ENCODE measurements at places on chromosomes 13 and 19. TPM values are rescaled to one million over a fixed set of nuclear protein-coding genes. Genes with fewer than 3 reads are reported as not detected.

Gene MLNR
- total RNA-seq, result 0.09 TPM

Gene C19orf38
- total RNA-seq, result 7.1 TPM

Gene ZNF709
- 5.0 TPM for total RNA-seq

Gene KLK12
- total RNA-seq, result 0.61 TPM

Gene SPTBN4
- 0.24 TPM for total RNA-seq

Gene CYP2A6
- 0.09 TPM for total RNA-seq

Gene ZNF415
- total RNA-seq, result 8.1 TPM

- peak; percentile 68 for DNase-seq
Measured at GRCh38 chr13:79679334-79679733, 198.4 kb downstream of the NDFIP2 start.

- no peak for DNase-seq
Measured at GRCh38 chr19:6766357-6767080, 716 bp downstream of the SH2D3A start.

DNA sequence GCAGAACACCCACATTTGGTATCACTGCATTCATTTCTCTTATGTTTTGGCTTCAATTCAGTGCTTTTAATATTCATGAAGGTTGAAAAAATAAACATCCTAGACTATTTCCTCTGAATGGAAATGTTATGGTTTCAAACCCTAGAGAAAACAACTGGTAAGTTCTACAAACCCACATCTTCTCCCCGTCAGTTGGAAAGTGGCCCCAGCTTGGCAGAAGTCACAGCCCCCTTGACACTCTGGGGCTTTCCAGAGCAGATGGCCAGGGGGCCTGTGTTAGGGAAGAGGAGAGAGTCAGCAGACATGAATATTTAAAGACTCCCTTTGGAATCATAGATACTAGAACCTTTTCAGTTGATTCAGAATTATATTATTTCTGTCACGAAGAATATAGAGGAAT, 123.9 kb downstream of the SHISA2 start:
- no peak for DNase-seq

- no peak for DNase-seq
Measured at GRCh38 chr19:38304866-38305429, 897 bp downstream of the C19orf33 start.

- no peak for DNase-seq
Measured at GRCh38 chr13:28792992-28793391, 27.1 kb upstream of the MTUS2 start.

- DNase-seq, result no peak
Measured at GRCh38 chr13:60453490-60453889, 56.5 kb downstream of the TDRD3 start.

DNA sequence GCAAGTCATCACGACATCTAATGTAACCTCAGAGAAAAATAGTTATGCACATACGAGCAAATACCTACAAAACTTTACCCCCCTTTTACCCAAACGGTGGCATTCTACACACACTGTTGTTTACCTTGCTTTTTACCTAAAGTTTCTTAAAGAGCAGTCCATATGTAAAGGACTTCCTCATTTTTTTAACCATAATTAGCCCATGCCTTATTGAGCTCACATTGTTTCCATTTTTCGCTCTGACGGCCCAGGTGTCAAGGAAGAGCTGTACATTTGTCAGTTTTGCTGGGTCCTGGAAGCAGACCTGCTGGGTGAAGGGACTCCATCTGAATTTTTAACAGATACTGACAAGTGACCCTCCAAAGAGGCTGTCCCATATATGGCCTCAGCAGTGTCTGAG, 89.4 kb downstream of the STK24 start:
- DNase-seq, result no peak

GRCh38 chr19:49451430-49452181, at the start of gene PIH1D1:
Gene PIH1D1 (minus strand): TSS chr19:49451814. CDS start chr19:49451574, 240 bp downstream.
- DNase-seq, result peak; percentile 100

- DNase-seq, result no peak
Measured at GRCh38 chr13:67769063-67769986, 539.2 kb upstream of the PCDH9 start.

- no peak for DNase-seq
Measured at GRCh38 chr19:7897292-7897691, 6.4 kb upstream of the MAP2K7 start.

DNA sequence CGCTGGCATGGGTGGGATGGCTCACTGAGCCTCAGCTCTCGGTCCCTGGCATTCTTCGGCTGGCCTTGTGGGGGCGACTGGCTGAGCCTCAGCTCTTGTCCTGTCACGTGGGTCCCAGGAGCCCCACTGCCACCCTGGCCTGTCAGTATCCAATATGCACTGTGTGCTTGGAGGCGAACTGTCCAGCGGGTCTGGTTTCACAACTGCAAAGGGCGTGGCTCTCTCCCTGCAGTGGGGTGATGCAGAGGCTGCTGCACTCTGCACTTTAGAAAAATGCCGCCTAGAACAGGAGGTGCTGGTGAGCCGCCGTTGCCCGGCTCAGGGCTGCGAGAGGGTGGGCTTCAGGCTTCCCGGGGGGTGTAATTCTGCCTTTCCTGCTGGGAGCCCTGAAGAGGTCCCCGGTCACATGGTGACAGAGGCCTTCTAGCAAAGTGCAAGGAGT, 17.0 kb upstream of the TMEM255B start:
- no peak for DNase-seq

GRCh38 chr13:84211048-84211447, 328.8 kb upstream of the SLITRK1 start:
- DNase-seq, result no peak

DNA sequence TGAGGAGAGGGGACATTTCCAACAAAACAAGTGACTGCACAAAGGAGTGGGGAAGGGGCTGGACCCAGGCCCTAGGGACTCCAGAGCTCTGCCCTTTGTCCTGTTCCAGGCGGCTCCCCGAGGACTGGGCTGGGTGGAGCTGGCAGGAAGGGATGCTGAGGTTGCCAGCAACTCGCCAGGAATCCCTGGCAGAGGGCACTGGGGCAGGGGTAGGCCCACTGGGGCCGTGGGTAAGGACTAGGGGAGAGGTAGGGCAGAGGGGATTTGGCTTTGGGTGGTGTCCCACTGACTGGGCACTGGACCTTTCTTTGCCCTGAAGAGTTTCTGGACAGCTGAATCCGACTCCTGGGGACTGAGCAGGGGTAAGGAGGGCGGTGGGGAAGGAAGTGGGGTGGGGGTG, 7.9 kb downstream of the LIPE start:
- DNase-seq, result no peak

DNA sequence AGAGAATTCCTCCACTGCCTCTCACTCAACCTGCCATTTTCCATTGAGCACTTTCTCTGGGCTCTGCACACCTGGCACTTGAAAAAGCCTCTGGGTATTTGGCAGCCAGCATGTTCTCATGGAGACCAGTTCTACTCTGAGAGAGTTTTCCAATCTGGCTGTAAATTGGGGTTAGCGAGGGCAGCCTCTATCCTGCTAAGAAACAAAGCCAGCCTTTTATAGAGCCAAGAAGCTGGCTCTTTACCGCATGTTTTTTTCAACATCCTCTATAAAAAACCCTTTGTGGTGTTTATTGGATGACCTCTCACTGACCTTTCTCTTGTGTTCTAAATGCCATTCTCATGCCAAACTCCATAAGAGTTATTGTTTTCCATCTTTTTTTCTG, 52.6 kb upstream of the RCBTB2 start:
- DNase-seq, result no peak

- DNase-seq, result no peak
Measured at GRCh38 chr13:49922301-49922700, 13.8 kb downstream of the SPRYD7 start.

- DNase-seq, result no peak
Measured at GRCh38 chr13:52179925-52180324, 20.5 kb upstream of the NEK3 start.

DNA sequence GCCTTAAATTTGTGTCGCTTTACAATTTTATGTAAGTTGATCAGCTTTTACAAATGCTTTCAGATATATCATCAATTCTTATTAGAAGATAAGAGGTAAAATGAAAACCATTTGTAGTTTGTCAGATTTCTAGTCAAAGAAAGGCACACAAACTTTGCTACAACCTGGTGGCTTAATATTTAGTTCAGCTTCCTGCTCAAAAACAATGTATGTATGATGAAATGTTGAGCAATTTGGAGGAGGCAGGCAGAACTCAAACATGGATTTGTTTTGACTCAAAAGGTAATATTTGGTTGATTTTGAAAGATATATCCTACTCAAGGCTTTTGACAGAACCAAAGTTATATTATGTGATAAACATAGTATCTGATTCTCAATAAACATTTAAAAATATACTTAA, 24.2 kb downstream of the NEK5 start:
- no peak for DNase-seq

DNA sequence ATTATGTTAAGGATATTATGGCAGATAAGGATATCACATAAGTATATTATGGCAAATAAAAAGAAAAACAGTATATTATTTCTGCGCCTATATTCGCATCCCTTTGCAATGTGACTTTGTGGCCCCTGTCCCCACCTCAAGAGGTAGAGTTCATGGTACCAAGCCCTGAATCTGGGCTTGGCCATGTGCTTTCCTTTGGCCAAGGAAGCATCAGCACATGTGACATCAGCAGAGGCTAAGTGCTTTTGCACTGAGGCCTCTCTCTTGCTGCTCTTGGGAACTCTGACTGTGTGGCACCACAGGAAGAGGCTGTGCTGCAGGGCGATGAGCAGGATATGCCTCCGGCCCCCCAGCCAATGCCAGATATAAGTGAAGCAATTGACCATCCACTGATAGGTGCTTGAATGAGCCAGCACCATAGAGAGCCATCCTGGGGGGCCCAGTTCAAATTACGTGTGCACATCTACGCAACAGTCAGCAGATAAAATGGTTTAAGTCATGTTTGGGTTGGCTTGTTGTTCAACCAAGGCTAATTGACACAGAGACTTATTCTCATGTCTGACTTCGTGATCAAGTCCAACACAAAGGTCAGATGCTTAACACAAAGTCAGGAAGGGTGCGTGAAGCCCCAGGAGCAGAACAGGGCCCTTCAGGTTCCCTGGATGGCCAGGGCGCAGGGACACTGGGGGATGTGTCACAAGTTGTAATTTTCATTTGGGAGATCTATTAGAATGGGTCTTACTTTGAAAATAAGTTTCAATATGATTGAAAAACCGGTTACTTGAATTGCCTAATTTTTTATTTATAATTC, 173.3 kb downstream of the COL4A1 start:
- no peak for DNase-seq

DNA sequence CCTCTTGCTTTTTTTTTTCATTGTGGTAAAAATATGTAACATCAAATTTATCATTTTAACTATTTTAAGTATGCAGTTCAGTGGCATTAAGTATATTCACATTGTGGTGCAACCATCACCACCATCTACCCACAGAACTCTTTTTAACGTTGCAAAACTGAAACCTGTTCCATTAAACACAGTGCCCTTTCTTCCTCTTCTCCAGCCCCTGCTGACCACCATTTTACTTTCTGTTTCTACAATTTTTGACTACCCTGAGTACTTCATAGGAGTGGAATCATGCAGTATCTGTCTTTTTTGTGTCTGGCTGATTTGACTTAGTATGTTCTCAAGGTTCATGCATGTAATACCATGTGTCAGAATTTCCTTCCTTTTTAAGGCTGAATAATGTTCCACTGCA, 153.1 kb downstream of the FGF9 start:
- no peak for DNase-seq

- no peak for DNase-seq
Measured at GRCh38 chr19:50909240-50910070, 1.7 kb downstream of the KLK4 start.

- DNase-seq, result no peak
Measured at GRCh38 chr13:109968876-109969577, 182.6 kb upstream of the IRS2 start.

DNA sequence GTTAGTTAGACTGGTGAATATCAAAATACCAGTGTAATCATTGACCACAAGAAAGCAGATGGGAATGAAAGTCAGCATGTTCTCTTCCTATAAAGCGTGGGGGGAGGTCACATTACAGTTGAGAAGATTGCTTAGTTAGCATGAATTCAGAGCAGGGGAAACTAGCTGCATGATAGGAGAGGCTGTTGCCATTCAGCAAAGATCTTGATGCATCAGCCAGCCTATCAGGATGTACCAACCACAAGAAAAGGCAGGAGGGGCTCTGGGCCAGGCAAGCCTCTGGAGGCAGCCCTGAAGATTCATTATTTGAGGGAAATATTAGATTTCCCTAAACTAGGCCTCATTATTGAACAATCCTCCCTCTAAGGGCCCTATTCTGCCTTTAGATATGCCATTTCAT, 5.0 kb upstream of the MTMR6 start:
- DNase-seq, result peak; percentile 77

DNA sequence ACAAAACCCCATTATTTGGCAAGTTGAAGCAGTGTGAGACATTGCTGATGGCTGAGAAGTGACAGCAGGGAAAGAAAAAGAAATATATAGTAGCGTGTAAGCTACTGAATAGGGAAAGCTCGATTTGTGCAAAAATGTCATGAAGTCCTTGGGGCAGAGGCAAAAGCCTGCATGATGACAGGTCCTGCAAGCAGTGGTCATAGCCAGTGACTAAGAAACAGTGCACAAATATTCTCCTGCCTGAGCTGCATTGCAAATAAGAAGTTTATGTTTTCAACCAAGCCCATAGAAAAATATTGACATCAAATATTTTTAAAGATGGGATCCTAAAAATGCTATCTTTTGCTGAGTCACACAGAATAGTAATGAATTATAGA, 270.0 kb downstream of the SLITRK6 start:
- DNase-seq, result no peak

DNA sequence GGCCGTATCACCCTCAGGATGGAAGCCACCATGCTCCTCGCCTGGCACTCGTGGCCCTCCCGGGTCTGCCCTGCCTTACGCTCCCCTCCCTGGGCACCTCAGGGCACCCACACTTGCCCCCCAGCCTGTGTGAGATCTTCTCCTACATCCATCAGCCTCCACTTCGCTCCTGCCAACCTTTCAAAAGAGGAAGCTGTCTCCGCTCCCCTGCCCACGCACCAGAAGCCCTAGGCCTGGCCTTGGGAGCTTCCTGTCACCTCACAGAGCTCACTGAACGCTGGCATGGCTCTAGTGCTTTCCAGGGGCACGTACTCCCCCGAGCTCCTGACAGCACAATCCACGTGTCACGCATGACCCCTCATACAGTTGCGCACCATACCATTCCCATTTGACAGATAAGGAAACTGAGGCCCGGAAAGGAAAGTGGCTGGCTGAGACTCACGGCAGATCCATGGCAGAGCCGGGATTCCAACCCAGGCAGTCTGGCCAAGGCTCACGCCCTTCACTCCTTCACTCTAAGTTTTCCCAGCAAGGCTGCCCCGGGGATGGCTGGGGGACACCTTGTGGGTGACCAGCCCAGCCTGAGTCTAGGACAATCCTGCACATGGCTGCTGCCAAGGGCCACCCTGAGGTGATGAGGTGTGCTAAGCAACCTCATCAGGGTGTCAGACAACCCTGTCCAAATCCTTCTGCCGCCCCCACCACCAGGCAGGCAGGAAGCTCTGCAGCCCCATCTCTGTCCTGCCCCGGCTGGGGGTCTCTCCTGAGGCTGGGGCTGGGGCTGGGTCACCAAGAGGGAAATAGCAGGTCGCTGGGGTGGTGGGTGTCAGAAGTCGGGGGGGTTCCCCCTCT, 19.3 kb downstream of the PPP1R12C start:
- DNase-seq, result no peak

DNA sequence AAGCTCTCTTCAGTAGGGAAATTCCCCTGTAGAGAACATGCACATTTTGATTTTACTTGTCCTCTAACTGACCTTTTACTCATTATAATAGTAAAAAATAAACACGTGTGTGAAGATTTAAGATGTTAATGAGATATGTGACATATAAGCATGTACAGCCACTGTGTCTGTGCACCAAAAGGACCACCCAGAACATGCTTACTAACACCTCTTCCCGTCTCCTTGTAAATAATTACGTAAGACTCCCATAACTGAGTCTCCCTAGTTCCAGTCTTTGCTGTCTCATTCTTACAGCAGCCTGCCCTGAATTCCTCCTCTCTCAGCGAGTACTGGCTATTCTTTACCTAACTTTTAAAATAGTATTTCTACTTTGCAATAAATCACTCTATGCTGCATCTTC, 53.6 kb downstream of the ZNF100 start:
- no peak for DNase-seq

Measured in thymus (tissue), 14 donors.